Temporal lobe (tissue), 4 donors: ENCODE measurements at places on chromosomes 5 and 9. TPM values are rescaled to one million over a fixed set of nuclear protein-coding genes. Genes with fewer than 3 reads are reported as not detected.

The PGM5 gene
- total RNA-seq: 3.4 TPM

The C5orf63 gene
- 3.4 TPM for total RNA-seq

The PCDHB14 gene
- total RNA-seq: 13.0 TPM

The ROPN1L gene
- 2.0 TPM for total RNA-seq

The PTCH1 gene
- 6.6 TPM for total RNA-seq

The ZNF883 gene
- total RNA-seq: 29.0 TPM

The NFIL3 gene
- 29.5 TPM for total RNA-seq

The COL23A1 gene
- 0.49 TPM for total RNA-seq

The MED10 gene
- total RNA-seq: 14.5 TPM

The MARVELD2 gene
- 0.98 TPM for total RNA-seq
